Substantia nigra (tissue), 51 donors: ENCODE measurements at places on chromosomes 3 and 15.

- no peak for DNase-seq
Observed at GRCh38 chr15:100727291-100727851, 125.0 kb downstream of the ASB7 start.

GRCh38 chr3:52915294-52915693 is 17.9 kb upstream of the STIMATE start:
- no peak for DNase-seq

DNA sequence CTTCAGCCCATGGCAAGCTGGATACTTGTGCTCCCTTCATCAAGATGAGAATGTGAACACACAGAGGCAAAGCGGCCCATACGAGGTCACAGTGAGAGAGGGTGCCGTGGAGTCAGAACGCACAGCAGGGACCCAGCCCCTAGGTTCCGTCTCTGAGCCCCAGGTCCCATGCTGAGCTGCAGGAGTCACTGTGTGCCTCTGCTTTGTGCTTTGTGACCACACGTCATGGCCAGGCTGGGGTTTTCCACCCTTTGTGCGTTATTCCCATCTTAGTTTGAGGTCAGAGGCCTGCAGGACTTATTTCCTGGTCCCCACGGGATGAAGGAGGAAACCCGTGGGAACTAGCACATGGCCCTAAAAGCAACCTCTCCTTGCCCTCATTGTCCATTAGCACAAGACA is 140.3 kb downstream of the TJP1 start:
- DNase-seq, result no peak

DNA sequence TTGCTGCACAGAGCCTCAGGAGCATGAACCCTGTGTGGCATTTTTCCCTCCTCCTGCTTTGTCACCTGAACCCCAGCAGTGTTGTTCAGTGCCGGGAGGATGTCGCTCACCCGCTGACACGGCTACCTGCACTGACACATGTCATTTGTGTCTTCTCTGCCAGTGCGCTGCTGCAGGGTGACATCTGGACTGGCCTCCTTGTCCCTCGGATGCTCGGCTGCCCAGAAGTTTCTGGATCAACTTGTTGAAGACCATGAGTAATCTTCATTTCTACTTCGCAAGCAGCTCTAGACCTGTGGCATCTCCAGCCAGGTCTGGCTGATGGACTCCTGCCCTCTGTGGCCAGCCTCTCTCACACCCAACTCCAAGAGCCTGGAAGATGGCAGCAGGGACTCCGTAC is 311.1 kb upstream of the C2CD4B start:
- DNase-seq, result no peak

DNA sequence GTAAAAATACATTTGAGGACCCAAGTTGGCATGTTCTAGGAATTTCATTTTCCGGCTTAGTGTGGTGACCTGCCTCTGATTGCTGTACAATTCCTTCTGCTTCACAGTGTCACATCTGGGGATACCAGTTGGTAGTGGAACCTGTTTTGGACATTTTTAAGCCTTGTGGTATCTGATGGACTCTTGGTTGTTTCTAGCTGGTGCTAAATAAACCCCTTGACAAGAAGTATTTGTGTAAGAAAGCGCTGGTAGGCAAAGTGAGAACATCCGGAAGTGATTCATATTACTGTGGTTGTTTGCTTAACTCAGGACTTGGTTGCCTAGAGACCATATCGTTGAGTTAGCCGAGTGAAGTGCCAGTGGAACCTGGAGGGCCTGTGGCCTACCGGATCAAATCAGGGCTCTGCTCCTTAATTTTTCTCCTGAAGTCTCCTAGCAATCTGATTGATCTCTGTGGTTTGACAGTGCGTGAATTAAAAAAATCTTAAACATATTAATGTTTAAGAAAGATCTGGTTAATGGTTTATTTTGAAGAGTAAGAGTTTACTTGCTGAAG is 12.8 kb downstream of the IQGAP1 start:
- no peak for DNase-seq

DNA sequence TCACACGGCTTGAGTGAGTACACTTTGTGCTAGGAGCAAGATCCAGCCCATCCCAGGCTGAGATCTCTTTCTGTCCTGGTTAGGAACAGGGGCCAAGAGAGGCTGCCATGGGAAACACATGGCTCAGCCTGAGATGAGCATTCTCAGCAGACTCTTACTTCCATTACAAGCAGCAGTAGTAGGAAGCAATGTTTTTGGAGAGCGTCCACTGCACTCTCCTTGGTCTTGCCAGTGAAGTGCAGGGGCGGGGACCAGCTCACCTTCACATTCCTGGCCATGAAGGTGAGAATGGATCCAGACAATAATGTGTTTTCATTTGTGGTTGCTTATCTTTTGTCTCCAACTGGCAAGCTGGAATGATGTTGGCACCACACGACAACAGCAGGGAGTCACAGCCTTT is 24.7 kb downstream of the ZNF80 start:
- DNase-seq, result no peak

DNA sequence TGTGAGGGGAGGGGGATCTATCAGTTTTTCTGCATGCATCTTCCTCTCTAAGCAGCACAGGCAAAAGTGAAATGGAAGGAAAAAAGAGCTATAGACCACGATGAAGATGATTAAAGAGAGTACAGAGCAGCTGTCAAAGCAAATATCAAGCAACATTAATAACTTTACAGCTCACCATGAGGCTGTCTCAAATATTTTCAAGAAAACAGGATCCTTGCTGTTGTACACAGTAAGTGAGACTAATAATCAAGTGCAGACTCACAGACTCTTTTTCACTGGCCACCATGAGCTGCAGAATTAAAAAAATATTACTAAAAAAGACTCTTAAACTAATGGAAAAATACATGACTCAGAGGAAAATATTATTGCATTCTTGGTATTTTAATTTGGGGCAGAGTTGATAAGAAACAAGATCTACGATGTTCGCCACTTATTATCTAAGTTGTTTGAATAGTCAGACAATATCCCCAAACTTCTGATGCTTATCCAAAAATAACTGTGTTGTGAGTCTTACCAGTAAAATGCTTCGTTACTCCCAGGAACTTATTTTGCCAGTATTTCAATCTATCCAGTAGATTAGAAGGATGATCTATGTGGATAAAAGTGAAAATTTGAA is 817.5 kb upstream of the ALCAM start:
- no peak for DNase-seq

- no peak for DNase-seq
Observed at GRCh38 chr3:39178553-39178952, 13.8 kb downstream of the XIRP1 start.

DNA sequence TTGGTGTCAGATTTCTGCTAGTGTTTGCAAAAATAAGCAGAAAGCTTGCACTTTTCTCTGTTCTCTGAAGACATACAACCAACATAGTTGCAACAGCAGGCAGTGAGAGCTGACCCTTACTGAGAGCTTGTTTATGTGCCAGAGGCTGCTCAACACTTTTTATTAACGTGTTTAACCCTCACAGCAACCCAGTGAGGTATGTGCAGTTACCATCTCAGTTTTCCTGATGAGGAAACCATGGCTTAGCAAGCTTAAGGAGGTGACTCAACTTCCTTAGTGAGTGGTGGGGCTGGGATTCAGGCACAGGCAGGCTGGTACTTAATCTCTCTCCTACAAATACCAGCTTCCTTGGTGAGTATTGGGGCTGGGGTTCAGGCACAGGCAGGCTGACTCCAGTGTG is 158.1 kb upstream of the CTDSPL start:
- no peak for DNase-seq

DNA sequence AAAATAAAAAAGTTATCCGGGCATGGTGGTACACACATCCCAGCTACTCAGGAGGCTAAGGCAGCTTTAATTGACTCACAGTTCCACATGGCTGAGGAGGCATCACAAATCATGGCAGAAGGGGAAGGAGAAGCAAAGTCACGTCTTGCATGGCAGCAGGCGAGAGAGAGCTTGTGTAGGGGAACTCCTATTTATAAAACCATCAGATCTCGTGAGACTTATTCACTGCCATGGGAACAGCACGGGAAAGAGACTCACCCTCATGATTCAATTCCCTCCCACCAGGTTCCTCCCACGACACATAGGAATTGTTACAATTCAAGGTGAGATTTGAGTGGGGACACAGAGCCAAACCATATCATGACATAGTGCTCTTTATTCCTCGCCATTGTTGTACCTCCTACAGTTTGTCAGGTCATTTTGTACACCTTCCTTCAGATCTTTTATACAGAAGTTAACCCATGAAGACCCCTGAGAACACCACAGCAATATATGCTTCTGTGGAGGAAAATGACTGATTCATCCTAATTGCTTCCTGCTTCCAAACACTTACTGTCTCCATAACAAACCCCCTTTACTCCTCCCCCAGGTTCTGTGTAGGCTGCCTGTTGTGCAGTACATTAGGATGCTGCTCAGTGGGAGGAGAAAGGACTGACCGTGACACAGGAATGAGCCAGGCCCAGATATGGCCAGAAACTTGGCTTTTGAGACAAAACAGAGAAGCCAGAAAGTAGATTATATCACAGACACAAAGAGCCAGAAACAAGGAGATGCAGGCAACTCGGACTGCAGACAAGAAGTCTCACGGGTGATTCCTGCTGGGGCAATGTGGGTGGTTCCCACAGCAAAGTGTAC is 67.9 kb upstream of the HEG1 start:
- DNase-seq, result no peak

DNA sequence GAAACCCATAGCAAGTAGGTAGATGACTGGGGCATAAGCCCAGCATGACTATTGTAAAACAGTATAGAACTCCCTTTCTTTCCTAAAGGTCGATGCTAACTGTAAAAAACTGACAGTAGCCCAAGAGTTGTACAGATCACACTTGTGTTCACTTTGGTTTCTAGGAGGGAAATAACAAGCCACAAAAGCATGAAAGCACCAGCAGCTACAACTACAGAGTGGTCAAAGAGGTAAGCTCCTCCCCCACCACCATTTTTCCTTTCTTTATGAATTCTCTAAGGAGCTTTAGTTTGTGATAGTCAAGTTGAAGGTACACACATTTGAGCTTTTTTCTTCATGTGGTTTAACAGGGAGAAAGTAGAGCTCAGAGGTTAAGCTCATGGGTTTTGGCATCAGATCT is 191.0 kb downstream of the ITPR1 start:
- no peak for DNase-seq

DNA sequence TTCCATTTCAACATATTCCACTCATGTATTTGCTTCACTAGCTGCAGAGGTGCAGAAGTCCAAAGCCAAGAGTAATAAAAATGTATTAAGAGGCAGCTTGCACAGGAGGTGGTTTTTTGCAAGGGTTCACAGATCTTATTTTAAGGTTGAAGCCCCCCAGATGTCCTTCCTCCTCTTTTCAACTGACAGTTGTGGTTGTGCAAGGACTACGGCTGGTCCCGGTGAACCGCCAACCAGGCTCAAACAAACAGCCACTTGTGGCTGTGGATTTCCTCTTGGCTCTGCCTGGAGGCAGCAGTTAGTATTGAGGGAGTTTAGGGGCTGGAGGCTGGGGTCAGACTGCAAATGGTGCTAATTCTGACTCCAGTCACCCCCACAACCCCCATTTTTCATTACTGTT is 240.7 kb upstream of the TBC1D5 start:
- no peak for DNase-seq

GRCh38 chr3:13303410-13303809 is 116.7 kb downstream of the NUP210 start:
- no peak for DNase-seq

- no peak for DNase-seq
Observed at GRCh38 chr3:17752876-17753631, 10.6 kb upstream of the TBC1D5 start.

GRCh38 chr15:95795386-95795785 is 535.1 kb upstream of the NR2F2 start:
- no peak for DNase-seq

DNA sequence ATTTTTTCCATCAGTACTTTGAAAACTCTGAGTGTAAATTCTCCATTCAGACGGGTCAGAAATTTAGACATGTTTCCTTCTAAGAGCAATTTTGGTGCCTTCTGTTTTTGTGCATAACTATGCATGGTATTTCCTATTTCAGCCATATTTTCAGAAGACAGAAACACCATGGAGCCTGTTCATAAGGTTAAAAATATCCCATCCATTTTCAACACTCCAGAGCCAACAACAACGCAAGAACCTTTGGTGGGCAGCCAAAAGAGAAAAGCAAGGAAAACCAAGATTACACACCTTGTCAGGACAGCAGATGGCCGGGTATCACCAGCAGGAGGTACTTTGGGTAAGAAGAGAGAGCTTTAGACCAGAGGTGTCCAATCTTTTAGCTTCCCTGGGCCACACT is 275.6 kb downstream of the BBX start:
- DNase-seq, result no peak

GRCh38 chr3:46660003-46660402 is 33.5 kb downstream of the ALS2CL start:
- DNase-seq, result no peak

- DNase-seq, result no peak
Observed at GRCh38 chr3:152480282-152480953, 211.7 kb downstream of the MBNL1 start.

GRCh38 chr3:146750196-146750595 is 145.1 kb upstream of the PLSCR5 start:
- no peak for DNase-seq

GRCh38 chr15:100777821-100778220 is 101.8 kb upstream of the ALDH1A3 start:
- no peak for DNase-seq

- no peak for DNase-seq
Observed at GRCh38 chr3:152922554-152922953, 87.6 kb downstream of the P2RY1 start.

GRCh38 chr15:68796576-68796975 is 24.1 kb downstream of the ANP32A start:
- DNase-seq, result no peak

DNA sequence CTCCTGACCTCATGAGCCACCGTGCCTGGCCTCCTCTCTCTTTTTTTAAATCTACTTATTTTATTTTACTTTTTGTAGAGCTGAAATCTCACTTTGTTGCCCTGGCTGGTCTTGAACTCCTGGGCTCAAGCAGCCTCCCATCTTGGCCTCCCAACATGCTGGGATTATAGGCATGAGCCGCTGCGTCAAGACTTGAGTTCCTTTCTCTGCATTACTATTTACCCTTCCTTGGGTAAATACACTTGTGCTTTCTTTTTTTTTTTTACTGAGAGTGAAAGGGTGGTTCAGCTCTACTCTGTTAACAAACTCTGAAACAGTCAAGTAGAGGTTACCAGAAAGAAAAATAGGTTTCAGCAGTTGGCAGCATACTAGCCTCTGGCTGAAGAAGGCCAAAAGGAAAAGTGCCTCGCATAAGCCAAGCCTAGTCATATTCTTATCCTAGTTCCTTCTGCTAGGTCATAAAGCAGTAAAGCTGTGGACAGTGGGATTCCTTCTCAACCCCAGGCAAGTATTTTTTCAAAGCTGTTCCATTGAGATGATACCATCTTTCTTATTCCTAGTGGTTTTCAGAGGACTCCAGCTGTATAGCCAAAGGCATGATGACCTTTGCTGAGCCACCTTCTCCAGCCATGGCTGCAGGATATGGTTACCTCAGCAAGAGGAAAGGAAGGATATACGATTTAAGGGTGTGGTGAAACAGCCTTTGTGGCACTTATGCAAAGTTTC is 135.1 kb downstream of the RBPMS2 start:
- no peak for DNase-seq

- no peak for DNase-seq
Observed at GRCh38 chr15:58602823-58603222, 146.7 kb downstream of the ADAM10 start.
